M059J (cell line): ENCODE measurements at places on chromosomes 16 and 17. TPM values are rescaled to one million over a fixed set of nuclear protein-coding genes. Genes with fewer than 3 reads are reported as not detected.
A peak's percentile ranks its signal among the peaks of the same experiment; 100 is the strongest.

MT3 gene
- not detected in 2 replicates for total RNA-seq

GRCh38 chr17:70271200-70271599, 101.9 kb downstream of the KCNJ2 start:
- DNase-seq, result no peak

- DNase-seq, result no peak
Measured at GRCh38 chr16:12132850-12133440, 156.4 kb downstream of the SNX29 start.

DNA sequence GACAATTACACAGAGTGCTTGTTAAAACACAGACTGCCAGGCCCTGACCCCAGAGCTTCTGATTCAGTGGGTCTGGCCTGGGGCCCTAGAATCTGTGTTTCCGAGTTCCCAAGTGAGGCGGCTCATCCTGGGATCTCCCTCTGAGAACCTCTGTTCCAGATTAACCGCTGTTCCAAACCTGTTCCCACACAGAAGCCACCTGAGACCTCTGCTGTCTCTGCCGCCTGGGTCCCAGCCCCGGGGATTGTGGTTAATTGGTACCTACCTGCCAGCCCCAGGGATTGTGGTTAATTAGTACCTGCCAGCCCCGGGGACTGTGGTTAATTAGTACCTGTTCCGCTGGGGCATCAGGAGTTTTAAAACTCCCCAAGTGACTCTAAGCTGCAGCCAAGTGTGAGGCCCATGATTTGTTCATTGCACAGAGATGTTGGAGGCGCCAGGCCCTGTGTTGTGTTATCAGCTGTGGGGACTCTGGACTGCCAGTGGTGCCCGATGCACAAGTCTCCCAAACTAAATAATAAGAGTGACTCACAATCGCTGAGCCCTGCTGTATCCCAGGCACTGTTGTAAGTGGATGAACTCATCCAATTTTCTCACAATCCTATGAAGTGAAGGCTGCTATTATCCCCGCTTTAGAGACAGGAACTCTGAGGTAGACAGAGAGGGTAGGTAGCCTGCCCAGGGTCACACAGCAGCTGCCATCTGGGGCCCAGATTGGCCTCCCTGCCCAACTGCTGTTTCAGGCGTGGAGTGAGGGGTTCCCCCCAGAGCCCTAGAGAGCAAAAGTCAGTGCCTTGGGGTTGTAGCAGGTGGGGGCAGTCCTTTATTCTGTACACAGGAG, 219.7 kb downstream of the IRF8 start:
- DNase-seq, result peak; percentile 50

DNA sequence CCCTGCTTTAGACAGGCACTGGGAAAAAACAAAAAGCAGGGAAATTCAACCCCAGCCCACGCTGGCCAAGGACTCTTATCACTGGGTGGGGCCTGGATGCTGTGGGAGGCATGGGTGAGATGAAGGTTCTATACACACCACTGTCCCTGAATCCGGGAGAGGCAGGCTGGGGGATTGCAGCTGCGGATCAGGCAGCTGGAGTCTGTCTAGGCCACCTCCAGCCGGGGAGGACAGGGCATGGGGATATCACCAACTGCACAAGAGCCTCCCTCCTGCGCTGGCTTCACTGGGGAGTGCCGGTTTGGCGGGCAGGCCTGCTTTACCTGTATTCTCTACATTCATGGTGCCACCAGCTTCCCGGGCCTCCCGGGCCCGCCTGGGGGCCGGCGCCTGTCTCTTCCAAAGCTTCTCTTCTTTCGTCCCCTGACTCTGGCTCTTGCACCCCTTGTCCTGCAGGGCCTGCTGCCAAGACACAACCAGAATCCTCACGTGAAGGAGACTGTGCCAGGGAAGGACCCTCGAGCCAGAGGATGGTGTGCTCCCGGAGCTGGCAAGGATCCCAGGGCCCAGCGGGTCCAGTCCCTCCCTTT, 13.9 kb downstream of the KIFC3 start:
- no peak for DNase-seq

DNA sequence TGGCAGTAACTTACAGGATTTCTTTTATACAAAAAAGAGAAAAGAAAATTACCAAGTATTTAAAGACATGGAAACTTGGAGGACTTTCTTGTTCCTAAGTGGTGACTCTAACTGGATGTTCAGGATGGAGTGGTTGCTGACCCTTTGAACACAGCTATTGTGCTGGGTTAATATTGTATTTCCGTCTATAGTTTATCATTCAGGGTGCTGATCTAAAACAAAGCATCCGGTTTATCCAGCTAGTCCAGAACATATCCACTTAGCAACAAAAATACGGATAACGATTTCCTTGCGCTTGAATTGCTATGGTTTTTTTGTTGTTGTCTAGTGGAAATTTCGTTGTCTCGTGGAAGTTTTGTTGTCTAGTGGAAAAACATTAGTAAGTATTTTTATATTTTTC, 38.2 kb downstream of the SNTB2 start:
- no peak for DNase-seq

DNA sequence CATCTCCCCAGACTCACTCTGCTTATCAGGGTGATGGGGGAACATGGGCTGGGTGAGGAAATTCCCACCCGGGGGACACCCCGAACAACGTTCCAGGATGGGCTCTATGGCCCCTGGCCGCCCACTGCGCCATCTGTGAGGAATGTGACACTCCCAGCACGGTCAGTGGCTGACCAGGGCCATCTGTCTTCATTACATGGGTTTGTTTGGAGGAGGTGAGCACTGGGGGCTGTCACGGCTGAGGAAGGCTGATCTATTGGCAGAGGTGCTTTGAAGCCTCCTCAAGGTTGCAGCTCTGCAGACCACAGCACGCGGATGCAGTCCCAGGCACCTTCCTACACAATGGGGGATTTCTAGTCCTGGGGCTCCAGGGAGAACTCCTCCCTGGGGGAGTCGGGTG, 214.1 kb upstream of the FOXF1 start:
- no peak for DNase-seq

DNA sequence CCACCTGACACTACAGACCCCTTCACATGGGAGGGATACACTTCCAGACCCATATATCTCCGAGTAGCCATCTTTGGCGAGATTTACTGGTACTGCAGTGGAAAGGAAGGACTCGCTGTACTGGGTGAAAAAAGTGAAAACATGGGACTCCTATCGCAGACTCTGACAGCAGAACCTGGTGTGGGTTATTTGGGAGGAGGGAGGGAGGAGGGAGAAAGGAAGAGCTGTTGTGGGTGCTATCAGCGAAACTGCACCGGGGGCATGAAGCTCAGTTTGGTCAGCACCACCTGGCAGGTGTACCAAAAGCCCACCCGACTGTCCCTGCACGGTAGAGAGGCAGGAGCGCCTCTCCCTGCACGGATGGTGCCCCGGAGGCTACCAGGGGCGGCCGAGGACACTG, 5.0 kb downstream of the HBQ1 start:
- no peak for DNase-seq
